ENCODE measurements at places on chromosomes 3 and 15. TPM values are rescaled to one million over a fixed set of nuclear protein-coding genes. Genes with fewer than 3 reads are reported as not detected.

Gene GHSR
- not detected for total RNA-seq

Gene DPPA4
- not detected for total RNA-seq

Gene PRRT3
- total RNA-seq = 3.4 TPM

- DNase-seq = no peak
These were observed 53.5 kb upstream of the CCR2 start for GRCh38 chr3:46300461-46300789.

DNA sequence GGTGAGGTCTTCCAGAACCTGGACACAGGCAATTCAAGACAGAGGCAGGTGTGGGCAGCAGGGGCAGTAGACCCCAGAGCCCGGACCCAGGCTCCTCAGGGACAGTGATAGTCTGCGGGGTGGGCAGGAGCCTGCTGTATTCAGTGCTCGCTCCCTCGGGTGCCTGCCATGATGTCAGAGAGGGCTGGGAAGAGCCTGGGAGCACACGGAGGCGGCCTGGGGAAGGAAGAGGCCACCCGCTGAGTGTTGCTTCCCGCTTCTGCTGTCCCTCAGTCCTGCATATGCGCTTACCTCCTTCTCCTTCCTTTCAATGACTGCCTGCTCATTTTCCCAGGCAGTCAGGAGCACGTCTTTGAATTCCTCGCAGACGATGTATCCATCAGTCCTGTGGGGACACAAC, 22.8 kb downstream of the TMEM43 start:
- no peak for DNase-seq

GRCh38 chr3:19232566-19232965, 84.3 kb downstream of the KCNH8 start:
- DNase-seq = no peak

DNA sequence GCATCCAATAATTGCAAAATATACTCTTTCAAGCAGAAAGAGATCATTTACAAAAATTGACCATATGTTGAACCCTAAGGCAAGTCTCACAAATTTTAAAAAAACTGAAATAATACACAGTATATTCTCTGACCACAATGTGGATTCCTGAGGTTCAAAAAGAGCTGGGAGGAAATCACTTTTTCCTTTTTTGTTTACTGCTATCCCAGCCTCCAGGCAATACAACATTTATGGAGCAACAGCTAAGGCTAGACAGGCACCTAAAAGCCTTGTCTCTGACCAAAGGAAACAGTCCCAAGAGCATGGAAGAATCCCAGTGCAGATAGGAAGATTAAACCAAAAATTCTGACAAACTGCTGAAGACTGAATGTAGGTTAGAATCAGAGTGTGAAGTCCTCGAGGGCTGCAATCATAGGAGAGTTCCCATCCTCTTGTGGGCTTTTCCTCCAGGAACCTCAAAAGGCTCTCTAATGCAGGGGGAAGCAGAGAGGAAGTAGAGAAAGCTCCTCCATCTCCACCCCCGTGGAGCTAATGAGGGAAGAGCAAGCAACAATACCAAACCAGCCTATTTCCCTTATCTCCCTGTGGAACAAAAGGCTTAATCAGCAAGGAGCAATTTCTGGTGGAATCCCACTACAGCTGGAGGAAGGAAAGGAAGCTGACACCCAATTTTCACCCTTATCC, 57.0 kb downstream of the TMCC1 start:
- no peak for DNase-seq

- no peak for DNase-seq
These were observed 43.9 kb upstream of the SMAD3 start for GRCh38 chr15:67021455-67021854.

DNA sequence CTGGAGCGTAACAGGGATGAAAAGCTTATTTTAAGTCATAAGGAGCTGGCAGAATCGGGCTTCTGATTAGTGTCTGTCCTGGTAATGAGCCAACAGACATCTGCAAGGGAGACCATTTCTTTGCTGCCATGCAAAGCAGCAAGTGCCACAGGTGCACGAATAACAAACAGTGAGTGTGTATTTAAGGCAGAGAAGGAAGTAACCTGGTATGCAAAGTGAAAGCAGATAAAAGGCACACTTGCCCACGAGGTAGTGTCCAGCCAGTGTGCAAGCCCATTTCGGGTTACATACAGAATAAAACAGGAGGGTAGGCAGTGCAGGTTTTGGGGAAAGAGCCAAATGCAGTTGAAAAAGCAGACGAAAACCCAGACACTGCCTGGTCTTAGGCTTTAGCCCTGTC, 1153.7 kb downstream of the SI start:
- DNase-seq = no peak

DNA sequence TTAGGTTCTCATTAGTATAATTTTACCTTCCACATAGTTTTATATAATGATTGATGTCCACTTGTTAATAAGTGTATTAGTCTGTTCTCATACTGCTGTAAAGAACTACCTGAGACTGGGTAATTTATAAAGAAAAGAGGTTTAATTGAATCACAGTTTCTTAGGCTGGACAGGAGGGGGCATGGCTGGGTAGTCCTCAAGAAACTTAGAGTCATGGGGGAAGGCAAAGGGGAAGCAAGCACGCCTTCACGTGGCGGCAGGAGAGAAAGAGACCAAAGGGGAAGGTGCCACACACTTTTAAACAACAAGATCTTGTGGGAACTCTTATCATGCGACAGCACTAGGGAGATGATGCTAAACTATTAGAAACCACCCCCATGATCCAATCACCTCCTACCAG, 19.2 kb downstream of the DZIP3 start:
- no peak for DNase-seq

GRCh38 chr3:62332017-62332416, 41.3 kb downstream of the FEZF2 start:
- DNase-seq = no peak

DNA sequence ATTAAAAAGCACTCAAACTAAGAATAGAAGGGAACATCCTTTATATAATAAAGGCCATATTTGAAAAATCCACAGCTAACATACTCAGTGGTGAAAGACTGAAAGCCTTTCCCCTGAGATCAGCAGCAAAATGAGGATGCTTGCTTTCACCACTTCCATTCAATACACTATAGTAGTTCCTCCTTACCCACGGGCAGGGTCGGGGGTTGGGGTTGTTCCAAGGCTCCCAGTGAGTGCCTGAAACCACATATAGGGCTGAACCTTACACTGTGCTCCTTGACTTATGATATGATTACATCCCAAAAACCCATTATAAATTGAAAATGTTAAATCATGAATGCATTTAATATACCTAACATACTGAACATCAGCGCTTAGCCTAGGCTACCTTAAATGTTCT, 37.7 kb downstream of the ALDH1L1 start:
- no peak for DNase-seq

DNA sequence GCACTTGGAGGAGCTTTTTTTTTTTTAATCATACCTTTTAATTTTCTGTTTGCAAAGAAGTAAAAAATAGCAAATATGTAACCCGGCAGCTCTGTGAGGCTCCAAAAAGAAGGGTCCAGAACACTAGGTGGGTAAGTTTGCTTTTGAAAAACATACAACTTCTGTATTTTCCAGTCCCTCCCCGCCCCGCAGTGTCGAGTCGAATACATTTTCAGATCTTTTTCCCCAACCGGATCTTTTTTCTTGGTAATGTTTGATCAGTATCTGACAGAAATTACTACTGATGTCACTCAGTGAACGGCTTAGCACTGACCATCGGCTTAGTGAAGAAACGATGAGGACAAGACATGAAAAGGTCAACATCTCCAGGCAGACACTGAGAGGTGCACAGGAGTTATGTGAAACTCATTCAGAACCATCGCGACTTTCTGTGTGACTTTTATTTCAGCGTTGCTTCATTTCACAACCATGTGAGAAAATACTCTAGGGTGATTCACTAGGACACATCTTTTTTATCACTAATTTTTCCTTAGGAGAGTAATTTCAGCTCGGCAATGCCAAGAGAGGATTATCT, 11.0 kb downstream of the ISL2 start:
- DNase-seq = no peak

GRCh38 chr3:59326246-59327024, 276.6 kb upstream of the CFAP20DC start:
- DNase-seq = no peak

GRCh38 chr3:175410251-175410650, 551.1 kb downstream of the NAALADL2 start:
- DNase-seq = no peak

Measured in A172 (cell line).